Stimulated activated CD4-positive, alpha-beta T cell treated with anti-CD3 and anti-CD28 coated beads, Interleukin-4, amount 100 ng/mL, for 48 hours (primary cell): ENCODE measurements at places on chromosomes 16 and 17.

GRCh38 chr16:21946889-21947635 is 6.1 kb upstream of the UQCRC2 start:
- no peak for DNase-seq

GRCh38 chr17:52383493-52384100 is 225.1 kb upstream of the CA10 start:
- no peak for DNase-seq

- DNase-seq = no peak
These were observed 17.5 kb upstream of the CBX8 start for GRCh38 chr17:79814127-79814973.

GRCh38 chr17:29358416-29358815 is 31.7 kb upstream of the TAOK1 start:
- DNase-seq = no peak

DNA sequence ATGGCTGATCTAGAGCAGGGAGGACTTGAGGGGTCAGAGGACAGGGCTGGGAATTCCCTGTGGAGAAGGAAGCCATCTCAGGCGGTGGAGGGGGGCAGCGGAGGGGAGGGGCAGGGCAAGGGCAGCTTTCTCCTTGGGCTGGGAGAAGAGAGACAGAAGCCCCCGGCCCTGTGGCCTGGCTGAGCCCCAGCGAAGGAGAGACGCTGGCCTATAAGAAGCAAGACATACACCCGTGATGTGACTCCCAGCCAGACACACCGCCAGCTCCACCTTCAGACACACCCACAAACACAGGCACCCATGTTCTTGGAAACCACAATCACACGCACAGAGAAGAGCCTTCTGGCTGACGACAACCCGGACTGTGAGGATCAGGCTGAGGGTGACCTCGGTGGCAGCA is 10.0 kb downstream of the TRPV3 start:
- DNase-seq = no peak

DNA sequence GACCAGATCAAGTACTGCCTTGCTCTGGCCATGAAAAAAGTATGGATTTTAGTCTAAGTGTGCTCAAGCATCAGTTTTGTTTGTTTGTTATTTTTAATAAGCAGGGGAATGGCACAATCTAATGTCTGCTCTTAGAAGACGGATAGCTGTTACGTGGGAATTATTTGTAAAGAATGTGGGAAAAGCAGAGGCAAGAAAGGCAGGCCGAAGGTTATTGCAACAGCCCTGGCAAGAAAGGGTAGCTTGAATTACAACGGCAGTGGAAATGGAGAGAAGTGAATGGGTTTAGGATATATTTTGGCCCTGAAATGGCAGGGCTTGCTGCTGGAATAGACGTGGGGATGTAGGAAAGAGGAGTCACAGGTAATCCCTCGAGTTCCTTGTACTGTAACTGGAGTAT is 987 bp upstream of the HASPIN start:
- DNase-seq = no peak

DNA sequence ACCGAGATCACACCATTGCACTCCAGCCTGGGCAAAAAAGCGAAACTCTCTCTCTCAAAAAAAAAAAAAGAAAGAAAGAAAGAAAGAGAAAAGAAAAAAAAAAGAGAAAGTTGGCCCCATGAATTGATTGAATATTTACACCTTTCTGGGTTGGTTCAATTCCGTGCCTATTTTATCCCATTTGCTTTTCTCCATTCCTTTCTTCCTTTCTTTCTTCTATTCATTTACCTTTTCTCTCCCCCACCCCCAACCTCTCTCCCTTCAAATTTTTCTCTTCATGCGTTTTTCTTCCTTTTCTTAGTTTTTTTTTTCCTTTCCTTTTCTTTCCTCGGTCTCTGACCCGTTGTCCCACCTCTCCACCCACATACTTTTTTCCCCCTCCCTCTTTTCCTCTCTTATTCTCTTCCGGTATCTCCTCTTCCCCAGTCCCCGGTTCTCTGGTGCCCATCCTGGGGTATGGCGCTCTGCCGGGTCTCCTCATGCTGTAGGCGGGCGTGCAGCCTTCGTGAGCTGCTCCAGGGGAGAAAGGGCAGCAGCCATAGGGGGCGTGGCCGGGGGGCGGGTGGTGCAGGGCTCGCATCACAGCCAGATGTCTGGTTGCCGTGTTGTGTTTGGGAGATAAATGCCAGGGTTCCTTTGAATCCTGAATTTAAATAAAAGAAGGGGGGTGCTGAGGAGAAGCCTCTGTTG is 5.3 kb upstream of the COL1A1 start:
- no peak for DNase-seq

- DNase-seq = peak; percentile 36
These were observed 12.0 kb downstream of the CORO7 start for GRCh38 chr16:4404247-4404966.

- DNase-seq = no peak
These were observed 47.7 kb downstream of the ZFHX3 start for GRCh38 chr16:73000020-73000906.

DNA sequence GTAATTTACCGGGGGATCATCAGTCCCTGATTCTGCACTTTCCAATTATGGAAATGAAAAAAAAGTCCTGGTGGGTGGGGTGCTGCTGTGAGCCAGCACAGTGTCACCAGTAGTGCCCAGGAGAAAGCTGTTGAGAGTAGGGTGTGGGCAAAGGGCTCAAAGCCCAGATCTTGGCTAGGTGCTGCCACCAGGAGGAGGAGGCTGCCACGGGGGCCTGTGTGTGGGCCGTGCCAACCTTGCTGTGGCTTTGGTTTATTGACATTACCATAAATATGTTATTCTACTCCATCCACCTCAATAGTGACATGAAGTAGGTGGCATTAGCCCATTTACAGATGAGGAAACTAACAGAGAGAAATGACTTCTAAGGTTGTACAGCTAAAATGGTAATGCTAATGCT is 6.7 kb upstream of the PRPSAP2 start:
- no peak for DNase-seq

GRCh38 chr16:66304961-66305360 is 61.5 kb upstream of the CDH5 start:
- no peak for DNase-seq

DNA sequence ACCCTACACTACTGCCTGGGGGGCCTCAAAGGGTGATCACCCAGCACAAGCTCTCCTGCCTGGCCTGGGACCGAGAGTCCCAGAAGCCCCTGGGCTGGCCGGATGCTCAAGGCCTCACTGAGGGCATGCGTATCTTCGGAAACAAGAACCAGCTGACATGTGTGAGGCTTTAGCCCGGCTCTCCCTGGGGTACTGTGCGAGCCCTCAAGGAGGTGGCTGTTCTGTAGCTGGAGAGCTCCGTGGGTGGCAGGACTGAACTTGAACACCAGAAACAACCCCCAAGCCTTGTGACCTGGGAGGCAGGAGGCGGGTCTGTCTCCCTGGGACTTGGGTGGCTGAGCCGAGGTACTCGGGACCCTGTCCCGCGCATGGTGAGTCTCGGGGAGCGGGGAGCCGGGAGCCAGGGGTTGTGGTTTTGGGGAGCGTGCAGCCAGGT is 7.0 kb downstream of the DPEP1 start:
- no peak for DNase-seq

DNA sequence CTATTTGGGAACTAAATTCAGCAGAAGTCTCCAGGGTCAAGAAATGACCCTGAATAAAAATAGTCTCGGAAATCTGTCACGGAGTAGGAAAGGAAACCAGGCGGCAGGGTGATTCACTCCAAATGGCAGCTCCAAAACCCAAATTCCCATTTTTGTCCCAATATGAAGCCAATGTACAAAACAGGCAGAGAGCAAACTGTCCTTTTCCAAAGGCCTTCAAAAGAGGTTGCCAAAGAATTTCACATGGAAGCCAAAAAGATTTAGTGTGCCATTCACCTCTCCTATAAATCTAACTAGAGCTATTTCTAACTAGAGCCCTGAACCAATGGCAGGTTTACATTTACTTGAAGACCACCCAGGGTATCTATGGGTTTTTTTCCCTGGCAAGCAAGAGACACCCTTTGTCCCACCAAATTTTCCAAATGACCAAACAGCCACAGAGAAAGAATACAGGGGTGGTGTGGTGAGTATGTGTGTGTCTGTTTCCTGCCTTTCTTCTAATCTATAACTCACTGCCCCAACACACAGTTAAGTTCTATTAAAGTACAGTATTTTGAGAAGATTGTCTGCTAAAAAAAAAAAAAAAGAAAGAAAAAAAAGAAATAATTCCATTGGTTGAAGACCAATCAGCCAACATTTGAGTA is 6.8 kb downstream of the MYO1D start:
- no peak for DNase-seq

DNA sequence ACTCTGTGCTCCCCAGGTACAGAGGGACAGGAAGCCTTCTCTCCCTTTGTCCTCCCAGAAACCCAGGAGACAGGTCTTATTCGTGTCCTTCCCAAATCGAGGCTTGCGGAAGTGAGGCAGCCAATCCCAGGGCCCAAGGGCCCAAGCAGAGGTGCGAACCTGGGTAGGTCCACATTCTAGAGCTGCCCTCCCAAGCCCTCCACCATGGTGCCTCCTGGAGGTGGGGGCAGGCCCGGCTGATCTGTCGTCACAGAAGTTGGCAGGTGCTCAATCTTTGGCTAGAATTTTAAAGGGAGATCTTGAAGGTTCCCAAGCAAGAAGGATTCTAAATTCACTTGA is 21.5 kb downstream of the MRC2 start:
- DNase-seq = no peak

- DNase-seq = no peak
These were observed 19.0 kb downstream of the CAMKK1 start for GRCh38 chr17:3873862-3874261.

- peak; percentile 48 for DNase-seq
These were observed 3.1 kb upstream of the PSMB10 start for GRCh38 chr16:67939507-67940445.

GRCh38 chr17:38598536-38598935 is 7.2 kb downstream of the SRCIN1 start:
- peak; percentile 13 for DNase-seq

- DNase-seq = no peak
These were observed 14.1 kb upstream of the ITGB4 start for GRCh38 chr17:75707079-75707571.

DNA sequence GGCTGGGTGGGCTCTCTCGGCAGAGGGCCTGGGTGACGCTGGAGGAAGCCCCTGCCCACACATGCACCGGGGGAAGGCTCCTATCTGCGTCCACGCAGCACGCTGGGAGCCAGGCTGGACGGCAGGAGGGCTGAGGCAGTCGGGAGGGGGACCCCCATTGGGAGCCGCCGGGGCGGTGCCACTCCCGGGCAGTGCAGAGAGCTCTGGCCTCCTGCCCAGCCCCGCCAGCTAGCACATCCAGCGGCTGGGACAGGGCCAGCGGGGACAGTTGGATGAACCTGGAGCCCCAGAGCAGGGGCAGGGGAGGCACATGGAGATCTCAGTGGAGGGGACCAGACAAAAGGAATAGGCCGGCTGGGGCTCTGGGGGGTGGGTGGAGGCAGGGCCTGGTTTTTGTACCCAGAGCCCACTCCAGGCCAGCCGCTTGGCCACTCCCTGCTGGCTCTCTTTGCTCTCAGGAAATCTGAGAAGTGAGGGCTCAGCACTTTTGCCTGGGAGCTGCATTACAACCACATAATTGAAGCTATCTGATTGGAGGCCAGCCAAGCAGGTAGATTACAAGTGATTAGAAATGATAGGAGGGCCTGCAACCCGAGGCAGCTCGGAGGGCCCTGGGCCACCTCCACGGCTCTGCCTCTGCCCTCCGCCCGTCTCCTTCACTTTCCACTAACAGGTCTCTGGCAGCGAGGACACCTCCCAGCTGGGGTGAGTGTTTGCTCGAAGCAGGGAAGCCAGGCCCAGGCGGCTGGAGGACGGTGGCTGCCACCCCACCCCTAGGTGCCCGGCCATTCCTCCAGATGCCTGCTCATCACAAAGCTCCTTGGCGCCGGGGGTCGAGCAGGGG is 40.1 kb downstream of the ENGASE start:
- no peak for DNase-seq

DNA sequence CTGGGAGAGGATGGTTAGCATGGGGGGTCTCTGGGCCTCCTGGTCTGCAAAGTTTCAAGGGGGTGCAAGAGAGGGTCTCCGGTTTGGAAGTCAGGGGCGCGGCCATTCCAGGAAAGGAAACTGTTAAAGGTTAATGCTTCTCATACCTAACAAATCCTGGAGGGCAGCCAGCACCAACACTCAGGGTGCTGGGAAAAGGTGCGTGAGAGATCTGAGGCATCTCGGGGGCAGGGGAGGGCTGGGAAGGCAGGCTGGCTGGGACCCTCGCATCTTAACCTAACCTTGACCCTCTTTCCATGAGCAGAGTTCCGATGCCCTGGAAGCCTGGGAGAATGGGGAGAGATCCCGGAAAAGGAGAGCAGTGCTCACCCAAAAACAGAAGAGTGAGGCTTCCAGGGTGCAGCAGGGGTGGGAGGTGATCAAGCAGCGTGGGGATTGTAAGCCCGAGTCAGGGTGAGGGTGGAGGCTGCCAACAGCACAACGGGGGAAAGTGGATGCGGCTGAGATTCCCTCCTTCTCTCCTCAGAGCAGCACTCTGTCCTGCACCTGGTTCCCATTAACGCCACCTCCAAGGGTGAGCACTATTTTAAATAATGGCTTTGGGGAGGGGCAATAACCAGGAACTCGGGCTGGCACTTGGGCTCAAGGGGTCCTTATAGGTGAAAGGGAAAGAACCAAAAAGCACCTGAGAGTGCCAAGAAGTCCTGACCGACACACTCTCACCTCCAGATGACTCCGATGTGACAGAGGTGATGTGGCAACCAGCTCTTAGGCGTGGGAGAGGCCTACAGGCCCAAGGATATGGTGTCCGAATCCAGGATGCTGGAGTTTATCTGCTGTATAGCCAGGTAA is 996 bp downstream of the TNFSF13 start:
- DNase-seq = no peak

DNA sequence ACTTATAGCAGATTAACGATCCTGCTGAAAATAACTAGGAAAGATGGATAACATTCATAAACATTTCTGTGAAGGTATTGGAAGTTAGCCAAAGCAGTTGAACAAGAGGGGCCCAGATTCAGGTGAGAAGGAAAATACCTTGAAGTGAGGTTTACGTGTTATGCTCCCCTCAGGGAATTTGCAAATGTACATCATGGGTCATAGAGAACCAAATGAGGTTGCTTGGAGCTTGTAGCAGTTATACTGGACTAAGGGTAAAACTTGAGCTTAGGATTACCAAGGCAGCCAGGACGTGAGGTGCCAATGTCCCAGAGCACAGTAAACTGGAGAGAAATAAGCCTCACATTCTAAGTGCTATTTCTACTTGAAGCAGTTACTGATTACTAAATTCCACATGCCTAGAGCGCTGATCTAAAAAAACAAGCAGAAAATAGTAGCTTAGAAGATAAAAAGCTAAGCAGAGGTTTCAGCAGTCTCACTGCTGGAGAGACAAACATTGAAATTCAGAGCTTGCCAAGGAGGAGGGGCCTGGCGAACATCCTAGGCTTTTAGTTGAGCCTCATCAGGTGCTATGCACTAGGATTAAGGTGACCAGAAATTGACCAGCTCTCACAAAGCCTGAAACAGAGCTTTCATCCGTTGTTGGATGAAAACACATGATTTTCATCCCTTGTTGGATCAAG is 136.7 kb upstream of the FAM20A start:
- DNase-seq = no peak
